ENCODE measurements at places on chromosomes 12 and 14. TPM values are rescaled to one million over a fixed set of nuclear protein-coding genes. Genes with fewer than 3 reads are reported as not detected.
A peak's percentile ranks its signal among the peaks of the same experiment; 100 is the strongest.

GRCh38 chr14:47191700-47192099 is 483.7 kb downstream of the MDGA2 start:
- DNase-seq = no peak

ASPG gene
- 0.50 TPM for total RNA-seq

DNA sequence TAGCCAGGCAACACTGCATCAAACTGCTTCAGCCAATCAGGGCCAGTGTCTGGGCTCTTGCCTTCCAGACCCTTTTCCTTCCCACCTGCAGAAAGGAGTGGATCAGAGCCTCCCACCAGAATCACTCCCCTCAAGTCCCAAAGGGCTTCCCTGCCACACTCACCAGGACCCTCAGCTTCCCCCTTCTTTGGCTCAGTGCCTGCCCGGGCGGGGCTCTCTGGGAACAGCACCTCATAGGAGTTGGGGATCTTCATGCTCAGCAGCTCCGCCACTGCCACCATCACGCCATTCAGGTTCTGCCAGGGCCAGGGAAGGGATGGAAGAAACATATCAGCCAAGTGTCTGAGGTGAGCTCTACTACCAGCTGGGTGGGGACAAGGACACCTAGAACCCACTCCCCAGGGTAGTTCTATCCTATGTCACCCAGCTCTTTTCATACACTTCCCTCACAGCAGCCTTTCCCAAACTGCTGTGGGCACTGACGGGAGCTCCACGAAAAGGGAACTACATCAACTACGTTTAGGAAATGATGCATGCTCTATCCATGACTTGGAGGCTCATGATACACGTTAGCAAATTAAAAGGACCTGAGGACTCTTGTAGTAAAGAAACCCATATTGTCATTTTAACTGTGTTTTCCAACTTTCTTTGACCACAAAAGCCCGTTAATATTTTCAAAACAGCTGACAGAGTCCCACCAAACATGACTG is 9.4 kb upstream of the PRKAG1 start:
- no peak for DNase-seq

GRCh38 chr14:67999290-67999689 is 179.7 kb downstream of the RAD51B start:
- no peak for DNase-seq

GLI1 gene
- total RNA-seq = 5.0 TPM

DNA sequence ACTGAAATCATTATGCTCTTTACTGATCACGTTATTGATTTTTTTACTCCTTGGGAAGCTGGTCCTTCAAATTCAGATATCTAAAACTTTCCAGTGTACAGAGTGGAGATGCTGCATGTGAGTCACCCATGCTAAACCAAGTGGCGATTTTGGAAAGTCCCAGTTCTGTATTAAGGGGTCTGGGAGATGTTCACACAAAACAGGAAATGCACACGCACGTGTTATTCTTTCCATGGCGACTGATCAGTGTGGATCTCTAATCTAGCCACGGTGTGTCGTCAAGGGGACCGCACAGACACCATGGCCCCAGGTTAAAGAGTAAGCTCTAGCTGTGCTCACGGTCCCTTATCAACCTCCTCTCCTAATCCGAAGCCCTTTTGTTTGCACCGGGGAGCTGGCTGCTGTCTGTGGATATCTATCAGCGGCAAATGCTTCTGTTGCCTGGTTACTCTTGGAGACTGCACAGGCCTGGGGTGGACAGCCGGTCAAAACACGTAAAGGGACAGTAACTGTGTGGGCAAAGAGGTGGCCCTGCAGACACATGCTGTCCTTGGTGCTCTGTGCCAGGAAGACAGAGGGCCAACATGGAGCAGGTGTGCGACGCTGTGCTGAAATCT is 96.6 kb downstream of the RIMBP2 start:
- no peak for DNase-seq

- DNase-seq = no peak
Measured at GRCh38 chr12:33560653-33561208, 121.1 kb upstream of the SYT10 start.

SERPINA9 gene
- not detected for total RNA-seq

NANOG gene
- total RNA-seq = not detected

- DNase-seq = no peak
Measured at GRCh38 chr14:97946641-97947040, 1149.5 kb downstream of the VRK1 start.

GRCh38 chr12:117234441-117234840 is 44.2 kb upstream of the FBXO21 start:
- no peak for DNase-seq

DNA sequence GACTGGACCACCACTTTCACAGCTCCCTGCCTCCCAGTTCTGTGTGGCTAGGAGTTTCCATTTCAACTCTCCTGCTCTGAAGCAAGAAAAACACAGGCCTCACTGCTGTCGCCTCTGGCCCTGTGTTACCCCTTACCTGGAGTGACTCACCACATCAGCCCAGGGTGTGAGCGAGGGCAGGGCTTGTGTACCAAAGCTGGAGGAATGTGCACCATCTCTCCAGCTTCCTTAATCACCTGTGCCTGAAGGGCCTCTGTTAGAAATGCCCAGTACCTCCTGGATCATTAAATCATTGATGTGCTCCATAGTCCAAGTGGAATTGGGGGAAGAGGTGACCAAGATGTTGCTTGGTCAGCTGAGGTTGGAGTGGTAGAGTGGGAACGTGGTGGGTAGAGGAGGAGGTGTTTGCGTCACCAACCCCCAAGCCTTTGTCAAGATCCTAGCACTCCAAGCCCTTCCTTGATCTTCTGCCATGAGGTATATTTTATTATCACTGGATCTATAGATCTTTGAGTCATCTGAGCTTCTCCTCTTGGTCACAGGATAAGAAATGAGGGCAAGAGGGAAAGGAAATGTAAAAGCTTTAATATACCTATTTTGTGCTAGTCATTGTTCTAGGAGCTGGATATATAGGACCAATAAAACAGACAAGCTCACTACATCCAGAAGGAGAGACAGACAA is 51.3 kb downstream of the SSPN start:
- DNase-seq = no peak

FAM90A1 gene
- total RNA-seq = not detected

OASL gene
- total RNA-seq = 0.17 TPM

GRCh38 chr12:114884575-114884974 is 200.6 kb upstream of the TBX3 start:
- DNase-seq = no peak

DNA sequence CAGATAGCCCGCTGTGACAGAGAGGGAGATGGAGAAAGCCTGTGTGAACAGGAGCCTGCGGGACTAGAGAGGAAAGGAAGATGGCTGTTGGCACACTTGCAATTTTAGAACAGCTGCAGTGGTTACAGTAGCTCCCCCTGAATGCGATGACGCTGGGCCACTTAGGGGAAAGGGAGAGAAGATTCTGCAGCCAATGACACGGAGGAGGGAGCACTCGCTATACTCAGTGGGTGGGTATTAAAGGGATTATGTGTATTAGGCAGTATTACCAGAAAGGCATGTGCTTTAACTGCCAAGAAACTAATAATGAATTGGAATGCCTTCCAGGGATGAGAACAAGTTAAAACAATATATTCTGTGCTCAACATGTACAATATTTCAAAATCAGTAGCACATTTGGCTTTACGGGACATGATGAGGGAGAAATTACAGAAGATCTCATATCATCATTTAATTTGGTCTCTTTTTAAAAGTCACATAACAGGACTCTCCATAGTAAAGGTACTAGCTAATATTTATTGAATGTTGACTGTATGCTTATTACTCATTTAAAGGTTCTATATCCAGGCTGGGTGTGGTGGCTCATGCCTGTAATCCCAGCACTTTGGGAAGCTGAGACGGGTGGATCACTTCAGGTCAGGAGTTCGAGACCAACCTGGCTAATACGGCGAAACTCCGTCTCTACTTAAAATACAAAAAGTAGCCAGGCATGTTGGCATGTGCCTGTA is 35.9 kb upstream of the FOS start:
- DNase-seq = no peak

DNA sequence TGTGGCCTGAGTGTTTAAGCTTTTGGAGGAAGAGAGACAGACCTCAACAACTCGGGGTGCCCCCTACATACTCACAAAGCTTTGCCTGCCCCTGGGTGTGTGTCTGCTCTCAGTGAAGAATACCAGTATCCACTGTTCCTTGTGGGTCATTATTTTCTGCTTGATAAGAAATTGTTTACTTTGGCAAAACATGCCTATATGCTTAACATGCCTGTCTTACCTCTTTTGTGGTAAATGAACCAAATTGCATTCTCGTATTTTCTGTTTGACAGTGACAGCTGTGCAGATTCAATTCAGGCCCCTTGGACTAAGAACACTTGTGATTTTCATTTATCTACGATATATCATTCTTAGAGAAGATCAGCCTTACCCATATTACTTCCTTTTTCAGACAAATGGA is 50.6 kb upstream of the REP15 start:
- no peak for DNase-seq

GRCh38 chr12:130916241-130916911 is 37.3 kb upstream of the ADGRD1 start:
- peak; percentile 81 for DNase-seq

DNA sequence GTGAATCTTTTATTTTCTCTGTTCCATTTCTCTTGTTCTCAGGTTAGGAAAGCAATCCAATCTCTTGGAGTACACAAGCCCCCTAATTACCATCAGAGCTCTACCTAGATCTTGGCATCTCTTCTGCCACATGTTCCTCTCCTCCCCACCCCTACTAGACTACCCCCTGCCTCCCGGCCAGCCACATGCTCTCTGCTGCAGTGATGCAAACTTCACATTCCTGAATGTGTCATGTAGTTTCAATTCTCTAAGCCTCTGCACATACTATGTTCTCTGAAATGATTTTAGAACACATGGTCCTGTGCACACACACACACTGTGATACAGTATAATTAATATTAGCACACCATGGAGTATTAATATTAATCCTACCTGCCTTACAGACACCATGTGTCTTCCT is 104.6 kb downstream of the EFCAB11 start:
- DNase-seq = no peak

TPPP2 gene
- not detected for total RNA-seq

DNA sequence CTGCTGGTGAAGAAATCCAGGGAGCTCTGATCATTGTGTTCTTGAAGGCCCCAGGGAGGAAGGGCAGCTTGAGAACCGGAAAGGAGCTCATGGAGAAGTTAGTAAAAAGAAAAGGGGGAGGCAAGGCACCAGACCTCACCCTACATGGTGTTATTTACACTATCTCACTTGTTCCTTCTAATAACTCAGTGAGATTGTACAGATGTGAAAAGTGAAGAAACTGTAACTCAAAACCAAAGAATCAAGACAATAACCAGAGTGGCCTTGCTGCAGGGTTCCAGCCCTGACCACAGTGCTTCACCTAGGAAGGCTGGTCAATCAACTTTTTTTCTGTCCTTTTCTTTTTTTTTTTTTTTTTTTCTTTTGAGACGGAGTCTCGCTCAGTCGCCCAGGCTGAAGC is 353.6 kb downstream of the TMTC2 start:
- DNase-seq = no peak

GRCh38 chr12:905261-906031 is 44.0 kb downstream of the RAD52 start:
- DNase-seq = no peak

DNA sequence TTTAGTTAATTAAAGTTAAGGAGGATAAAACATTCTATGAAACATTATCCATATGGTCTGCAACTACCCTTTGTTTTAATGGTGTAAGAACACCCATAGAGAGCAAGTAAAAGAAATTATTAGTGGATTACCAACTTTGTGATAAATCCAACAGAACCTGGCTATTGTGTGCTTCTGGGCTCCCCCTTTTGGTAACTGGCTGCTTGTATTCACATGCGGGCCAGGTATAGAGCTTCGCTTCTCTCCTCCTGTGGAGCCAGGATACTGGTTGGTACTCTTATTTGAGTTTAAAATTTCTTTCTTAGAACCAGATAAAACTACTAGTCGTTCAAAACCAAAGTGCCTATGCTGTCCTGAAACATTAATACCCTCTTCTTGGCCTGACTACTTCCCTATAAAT is 81.0 kb downstream of the PTPRR start:
- DNase-seq = no peak

- peak; percentile 22 for DNase-seq
Measured at GRCh38 chr12:113299619-113300237, 35.2 kb downstream of the SLC8B1 start.

DNA sequence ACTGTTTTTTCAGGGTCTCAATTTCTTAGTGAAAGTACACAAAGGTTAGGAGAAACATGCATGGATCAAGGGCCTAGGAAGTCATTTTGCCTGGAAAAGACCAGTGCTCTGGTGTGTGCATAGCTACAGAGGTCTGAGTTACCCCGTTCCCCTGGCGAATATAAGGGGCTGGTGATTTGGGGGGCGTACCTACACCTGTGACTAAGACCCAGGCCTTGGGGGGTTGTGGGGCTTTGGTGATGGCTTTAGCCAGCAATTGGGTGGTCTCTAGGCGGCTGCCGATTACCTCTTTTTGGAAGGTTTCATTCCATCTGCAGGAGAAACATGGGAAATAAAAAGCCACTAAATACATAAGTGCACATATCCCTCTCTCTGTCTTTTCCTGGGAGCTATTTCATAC is 1.1 kb downstream of the SDR39U1 start:
- no peak for DNase-seq

DNA sequence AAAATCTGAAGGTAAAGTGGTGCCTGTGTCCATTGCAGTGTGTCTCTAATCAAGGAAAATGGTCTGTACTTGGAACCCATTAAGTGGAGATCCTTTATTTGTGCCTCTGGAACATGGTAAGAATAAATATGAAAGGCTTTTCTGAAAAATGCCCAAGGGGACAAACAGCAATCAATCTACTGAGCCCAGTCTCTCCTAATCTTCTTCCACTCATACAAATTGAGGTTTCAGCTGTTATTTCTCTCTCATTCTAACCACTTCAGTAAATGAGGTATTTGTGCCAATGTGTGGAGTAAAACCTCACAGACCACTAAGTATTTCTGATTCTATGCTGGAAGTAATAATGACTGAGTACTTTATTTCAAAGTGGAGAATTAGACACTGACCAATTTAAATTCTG is 82.3 kb upstream of the ST8SIA1 start:
- no peak for DNase-seq

HHIPL1 gene
- total RNA-seq = 1.0 TPM

DNA sequence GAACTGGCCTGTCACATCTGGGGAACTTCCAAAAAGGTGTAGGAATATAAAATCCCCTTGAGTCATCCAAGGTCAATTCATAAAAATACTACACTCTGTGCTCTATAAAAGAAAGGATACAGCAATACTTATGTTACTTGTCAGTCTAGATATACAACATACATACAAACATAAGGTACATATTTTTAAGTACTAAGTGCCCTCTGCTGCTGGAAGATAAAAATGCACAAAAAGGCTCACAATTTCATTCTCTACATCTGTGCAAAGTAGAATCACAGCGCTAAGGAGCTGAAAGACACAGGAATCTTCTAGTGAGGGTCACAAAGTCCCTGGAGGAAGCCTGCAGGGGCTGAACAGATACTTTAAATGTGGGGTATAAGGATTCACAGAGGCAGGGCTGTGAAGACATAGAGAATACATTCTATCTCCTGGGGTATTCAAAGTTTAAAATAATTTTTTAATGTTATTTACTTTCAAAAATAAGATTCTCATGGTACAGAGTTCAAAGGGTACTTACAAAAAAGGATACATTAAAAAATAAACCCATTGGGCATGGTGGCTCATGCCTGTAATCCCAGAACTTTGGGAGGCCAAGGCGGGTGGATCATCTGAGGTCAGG is 10.2 kb upstream of the GOLGA5 start:
- DNase-seq = peak; percentile 70

- DNase-seq = no peak
Measured at GRCh38 chr14:24978862-24979724, 70.9 kb downstream of the STXBP6 start.

SPX gene
- 310 TPM for total RNA-seq

DRAM1 gene
- total RNA-seq = 30.8 TPM

All from NCI-H460 (cell line).